ENCODE measurements at places on chromosomes 6 and 20.

GRCh38 chr6:21873562-21873961 lies 280.0 kb downstream of the SOX4 start:
- no peak for DNase-seq

DNA sequence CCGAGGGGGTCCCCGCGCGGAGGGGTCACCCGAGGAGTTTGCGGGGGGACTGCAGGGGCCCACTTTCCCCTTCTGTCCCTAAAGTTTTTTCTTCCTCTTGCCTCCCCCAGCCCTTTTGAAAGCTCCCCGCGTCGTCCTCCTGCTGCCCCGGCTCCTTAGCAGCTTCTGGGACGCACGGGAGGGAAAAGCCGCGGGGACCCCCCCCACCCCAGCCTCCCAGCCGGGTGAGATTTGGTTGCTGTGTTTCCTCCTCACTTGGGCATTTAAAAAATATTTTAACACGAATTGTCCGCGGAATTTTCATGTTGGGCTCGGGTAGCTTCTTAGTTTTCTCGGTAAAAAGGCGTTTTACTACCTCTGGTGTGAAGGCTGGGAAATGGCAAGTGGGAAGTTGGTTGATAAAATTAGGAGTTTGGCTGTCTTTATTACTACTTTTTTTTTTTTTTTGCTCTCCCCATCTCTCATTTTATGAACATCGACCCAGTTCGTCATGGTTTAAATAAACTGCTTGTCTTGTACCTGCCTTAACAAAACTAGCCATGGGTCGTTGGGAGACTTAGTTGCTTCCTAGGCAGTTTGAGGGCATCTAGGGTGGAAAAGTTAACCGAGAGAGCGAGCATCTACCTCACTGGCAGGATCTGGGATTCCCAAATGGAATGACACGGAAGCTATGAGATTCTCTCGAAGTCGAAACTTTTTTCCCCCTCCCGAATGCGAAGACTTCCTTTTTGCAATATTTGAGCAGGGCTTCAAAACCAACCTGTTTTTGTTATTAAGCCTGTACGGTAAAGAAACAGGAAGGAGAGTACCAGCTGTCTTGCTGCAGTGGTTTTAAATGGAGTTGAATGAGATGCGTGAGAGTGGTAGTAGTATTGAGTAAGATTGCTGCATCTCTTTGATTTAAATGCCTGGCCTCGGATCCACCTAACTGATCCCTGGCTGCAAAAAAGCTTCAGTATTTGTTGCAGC lies 868 bp downstream of the NCOA3 start:
- peak; percentile 78 for DNase-seq

- DNase-seq = peak; percentile 27
Observed at GRCh38 chr6:16318538-16318937, 80.2 kb downstream of the GMPR start.

DNA sequence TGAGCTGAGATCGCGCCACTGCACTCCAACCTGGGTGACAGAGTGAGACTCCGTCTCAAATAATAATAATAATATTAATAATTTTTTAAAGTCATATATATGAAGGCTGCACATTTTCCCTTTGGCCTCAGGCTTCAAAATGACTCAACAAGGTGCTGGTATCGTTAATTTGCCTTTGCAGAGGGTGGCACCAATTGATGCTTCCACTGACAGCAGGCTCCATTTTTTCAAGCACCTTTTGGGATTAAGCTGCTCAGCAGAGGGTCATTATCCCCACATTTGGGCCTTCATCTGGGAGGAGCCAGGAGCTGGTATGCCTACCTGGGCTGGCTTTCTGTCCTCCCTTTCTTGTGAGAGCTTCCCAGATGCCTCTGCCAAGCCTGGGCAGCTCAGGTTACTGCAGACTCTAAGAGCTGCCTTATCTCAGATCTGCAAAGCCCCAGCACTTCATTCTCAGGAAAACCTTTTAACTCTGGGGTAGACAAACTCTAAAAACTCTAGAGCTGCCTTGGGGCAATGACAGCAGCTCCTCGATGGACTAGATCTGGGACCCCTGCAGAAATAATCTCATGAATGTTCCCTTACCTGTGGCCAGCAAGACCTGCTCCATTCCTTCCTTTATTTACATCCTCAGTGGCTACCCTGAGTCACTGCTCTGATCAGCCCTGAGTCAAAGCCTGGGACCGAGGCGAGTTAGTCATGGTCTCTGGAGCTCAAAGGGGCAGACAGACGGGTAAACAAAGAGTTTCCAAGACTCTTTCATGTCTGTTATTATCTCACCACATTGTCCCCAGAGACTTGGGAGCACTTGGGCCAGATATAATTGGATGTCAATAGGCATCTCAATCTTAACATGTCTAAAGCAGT lies 80.0 kb upstream of the EYA2 start:
- DNase-seq = no peak

DNA sequence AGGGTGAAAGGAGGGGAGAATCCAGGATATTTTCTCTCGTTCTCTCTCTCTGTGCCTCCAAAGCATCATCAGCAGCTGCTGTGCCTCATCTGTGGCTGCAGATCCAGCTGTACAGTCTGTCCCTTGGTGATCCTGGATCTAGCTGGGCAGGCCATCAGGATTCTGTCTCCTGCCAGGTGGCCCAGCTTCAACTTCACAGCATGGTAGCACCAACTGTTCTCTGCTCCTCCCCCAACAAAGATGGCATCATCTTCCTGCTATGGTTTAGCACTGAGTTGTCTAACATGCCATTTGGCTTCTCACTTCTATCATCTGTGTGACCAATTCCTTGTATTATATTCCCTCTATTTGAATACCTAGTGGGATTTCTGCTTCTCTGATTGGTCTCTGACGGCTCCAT lies 28.6 kb upstream of the ARFGEF2 start:
- DNase-seq = no peak

All from activated CD4-positive, alpha-beta T cell treated with anti-CD3 and anti-CD28 coated beads, Interleukin-2, Interleukin-4, amounts not matched to agents 100 ng/mL and 50 ng/mL, durations not matched to agents 16 hours and 8 hours (primary cell).